Cardiac fibroblast (primary cell): ENCODE measurements at places on chromosomes 2 and 18.
A peak's percentile ranks its signal among the peaks of the same experiment; 100 is the strongest.

DNA sequence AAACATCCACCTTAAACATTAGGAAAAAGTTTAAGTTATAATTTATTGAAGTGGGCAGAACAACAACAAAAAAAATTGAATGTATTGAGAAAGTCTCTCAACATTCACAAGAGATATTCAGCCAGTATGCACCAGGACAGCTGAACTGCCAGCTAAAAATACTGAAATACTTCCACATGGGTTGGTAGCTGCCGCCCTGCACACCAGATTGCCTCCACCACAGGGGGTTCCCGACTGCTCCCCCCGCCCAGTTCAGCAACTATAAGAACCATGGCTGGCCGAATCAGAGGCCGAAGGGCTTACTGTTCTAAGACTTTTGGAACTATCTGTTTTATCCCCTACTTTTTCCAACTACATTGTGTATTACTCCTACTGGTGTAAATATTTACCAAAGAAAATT is 150.0 kb upstream of the LRP1B start:
- DNase-seq, result no peak

- no peak for DNase-seq
Observed at GRCh38 chr2:176758426-176758825, 454.2 kb upstream of the HNRNPA3 start.

GRCh38 chr18:35180455-35180854 is 60.4 kb upstream of the ZNF397 start:
- DNase-seq, result no peak

DNA sequence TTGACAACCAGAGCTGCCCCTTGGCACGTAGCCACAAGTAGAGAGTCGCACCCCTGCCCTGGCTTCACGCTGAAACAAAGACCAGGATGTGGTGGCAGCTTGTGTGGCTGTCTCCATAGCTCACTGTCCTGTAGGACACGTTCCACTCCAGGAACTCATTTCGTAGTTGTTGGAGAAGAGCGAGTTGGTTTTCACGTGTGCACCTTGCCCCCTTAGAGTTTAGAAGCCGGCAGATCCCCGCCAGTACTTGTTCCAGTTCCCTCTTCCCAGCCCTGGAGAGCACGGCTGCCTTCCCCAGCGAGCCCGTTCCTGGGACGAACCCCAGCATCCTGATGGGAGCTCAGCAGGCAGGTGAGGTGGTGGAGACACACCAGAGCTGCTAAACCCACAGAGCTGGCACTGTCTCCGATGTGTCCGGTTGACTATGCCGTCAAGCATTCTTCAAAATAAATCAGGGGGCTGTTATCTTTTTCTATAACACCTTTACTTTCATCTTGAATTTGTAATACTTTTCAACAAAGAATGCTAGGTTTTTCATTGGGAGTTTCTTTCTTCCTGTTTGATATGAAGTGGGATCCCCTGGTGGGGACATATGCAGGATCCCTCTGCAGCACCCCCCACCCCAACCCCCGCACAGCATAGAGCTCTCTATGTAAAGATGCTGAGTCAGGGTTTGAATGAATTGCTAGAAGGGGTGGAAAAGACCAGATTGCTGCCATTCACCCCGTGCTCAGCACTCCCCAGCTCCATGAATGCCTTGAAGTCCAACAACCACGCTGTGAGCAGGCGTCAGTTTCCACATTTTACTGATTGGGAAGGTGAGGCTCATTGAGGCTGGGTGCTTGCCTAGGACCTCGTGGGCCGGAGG is 44.5 kb downstream of the GREB1 start:
- DNase-seq, result no peak

- DNase-seq, result no peak
Observed at GRCh38 chr2:180061085-180061484, 54.0 kb upstream of the CWC22 start.

DNA sequence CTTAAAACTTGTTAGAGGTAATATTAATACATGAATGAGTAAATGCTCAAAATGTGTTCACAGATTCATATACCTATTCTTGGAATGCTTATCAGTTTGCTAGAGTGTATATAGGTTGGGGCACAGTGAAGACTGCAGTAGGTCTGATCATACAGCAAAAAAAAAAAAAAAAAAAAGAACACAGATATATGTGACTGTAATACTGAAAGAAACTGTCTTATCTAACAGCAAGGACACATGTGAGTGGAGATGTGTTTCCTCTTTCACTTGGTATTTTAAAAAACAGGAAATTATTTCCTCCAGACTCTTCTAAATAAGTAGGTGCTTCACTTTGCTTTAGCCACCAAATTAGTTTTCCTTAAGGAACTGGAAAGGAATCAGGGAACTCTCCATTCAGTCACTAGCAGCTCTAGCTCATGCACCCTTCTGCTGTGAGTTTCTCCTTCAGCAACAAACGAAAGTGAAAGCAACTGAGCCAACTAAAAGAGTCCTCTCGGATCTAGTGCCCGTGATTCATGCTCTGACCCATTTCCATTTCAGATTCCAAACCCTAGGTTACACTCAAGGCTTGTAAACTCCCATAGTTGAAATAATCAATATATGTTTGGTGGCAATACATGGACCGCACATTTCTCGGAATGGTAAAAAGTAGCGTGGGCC is 98.5 kb downstream of the DSEL start:
- peak; percentile 51 for DNase-seq

GRCh38 chr2:3099860-3100234 is 277.8 kb downstream of the EIPR1 start:
- no peak for DNase-seq

GRCh38 chr2:202104286-202104870 is 31.3 kb downstream of the KIAA2012 start:
- peak; percentile 68 for DNase-seq

DNA sequence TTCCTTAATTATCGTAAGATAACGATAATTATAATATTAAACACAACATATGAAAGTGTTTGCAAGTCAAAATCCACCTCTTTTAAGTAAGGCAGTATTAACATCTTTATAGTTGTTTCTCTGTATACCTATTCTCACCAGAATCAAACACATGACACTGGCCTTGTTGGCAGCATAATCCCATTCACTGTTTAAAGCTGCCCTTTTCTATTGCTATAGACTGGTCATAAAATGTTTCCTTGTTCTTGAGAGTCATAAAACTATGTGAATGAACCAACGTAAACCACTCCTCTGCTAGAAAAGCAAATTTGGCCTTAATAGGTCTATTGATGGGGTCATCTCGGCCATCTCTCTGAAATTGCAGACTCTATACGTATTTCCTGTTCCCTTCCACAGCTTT is 293.1 kb downstream of the SLC8A1 start:
- no peak for DNase-seq

DNA sequence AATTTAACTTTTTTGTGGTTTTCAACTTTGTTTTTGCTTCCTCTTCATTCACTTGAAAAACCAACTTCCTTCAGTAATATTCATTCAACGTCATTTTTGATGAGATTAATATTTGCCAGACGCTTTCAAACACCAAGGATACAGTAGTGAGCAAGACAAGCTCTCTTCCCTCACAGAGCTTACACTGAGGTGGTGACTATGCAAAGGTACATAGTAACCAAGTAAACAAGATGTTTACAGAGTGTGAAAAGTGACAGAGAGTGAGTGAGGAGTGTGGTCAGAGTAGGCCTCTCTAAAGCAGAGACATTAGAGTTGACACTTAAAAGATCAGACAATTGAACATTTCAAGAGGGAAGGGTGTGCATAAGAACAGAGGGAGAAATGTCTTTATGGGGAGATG is 155.5 kb downstream of the TMEM247 start:
- DNase-seq, result no peak

DNA sequence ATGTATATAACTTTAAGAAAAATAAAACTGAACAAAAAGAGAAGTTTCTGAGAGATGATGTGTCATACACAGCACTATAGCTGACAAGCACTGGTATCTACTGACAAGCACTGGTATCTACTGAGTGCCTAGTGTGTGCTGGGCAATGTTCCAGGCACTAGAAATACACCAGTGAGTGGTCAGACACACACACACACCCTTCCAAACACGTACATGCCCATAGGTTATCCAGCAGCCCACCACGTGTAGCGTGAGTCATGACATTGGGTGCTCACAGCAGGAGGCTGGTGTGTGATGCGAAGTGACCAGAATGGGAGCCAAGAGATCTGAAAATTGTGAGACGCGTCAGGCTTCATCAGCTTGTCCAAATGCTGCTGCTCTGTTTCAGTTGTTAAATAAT is 12.2 kb upstream of the GNAL start:
- DNase-seq, result peak; percentile 13

- no peak for DNase-seq
Observed at GRCh38 chr2:187528042-187528441, 26.2 kb downstream of the TFPI start.

GRCh38 chr2:25340181-25340921 is 1.4 kb downstream of the DNMT3A start:
- no peak for DNase-seq

DNA sequence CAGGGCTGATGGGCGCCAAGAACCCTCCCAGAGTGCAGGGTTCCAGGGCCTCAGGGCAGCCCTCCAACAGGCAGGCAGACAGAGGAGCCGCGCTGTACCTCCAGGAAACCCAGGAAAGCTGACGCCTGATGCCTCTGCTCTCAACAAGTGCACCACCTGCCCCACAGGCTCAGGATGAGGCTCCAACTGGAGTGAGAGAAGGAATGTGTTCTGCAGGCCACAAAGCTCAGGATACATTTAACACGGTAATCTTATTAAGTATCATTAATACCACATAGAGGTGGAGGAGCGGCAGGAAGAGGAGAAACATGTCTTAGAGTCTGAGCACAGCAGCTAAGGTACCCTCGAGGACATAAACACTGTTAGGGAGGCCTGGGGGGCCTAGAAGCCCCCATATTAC is 155.9 kb upstream of the CAPN13 start:
- DNase-seq, result no peak

- no peak for DNase-seq
Observed at GRCh38 chr2:119489232-119489952, 34.9 kb downstream of the SCTR start.

- DNase-seq, result no peak
Observed at GRCh38 chr2:192150166-192150565, 44.6 kb downstream of the TMEFF2 start.

GRCh38 chr2:226310146-226310545 is 489.5 kb downstream of the IRS1 start:
- DNase-seq, result peak; percentile 36

DNA sequence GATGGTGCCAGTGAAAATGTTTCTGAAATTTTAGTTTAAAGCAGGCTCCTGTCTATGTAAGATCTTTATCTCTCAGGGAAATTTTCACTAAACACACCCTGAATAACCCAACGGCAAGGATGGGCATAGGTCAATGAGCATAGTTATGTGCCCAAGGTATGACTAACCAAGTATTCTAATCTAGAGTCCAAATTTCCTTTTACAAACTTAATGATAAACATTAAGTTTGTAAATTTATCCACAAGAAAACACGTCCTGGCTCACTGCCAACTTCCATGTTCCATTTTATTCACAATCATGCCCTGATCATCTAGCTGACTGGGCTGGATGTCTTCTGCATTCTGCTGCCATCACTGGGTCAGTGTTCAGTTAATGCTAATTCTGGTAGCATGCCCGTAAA is 151.2 kb downstream of the SRBD1 start:
- DNase-seq, result no peak

DNA sequence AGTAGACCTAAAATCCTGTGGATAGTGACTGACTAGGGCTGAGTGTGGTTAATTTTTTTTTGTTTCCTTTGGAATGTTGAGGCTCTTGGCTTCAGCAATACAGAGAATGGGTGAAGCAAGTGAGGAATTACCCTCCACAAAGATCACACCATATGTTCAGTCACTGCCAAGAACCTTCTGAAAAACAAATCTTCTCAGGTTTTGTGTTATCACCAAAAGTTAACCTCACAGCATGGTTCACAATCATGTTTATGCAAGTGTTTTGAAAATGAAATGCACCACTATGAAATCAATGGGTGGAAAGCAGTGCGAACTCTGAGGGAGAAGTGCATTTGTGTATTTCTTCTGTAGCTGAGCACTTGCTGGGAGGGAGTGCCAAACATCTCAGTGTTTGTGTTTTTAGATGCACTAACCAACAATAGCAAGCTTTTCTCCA is 44.4 kb downstream of the SPATS2L start:
- DNase-seq, result peak; percentile 81

DNA sequence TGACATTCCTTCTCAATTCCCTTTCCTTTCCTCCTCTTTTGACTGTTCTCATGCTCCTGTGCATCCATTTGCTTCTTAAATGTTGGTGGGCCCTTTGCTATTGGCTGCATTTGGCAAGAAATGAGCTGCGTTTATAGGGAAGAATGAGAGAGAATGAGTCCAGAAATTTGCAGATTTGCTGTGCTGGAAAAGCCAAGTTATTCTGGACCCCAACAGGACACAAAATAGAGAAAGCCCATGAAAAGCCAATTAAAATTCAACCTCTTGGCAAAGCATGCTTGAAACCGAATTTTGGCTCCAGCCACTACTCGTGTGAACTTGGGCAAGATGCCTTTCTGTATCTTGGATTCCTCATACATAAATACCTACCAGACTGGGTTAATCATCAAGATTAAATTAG is 1.3 kb upstream of the SCLY start:
- DNase-seq, result no peak

DNA sequence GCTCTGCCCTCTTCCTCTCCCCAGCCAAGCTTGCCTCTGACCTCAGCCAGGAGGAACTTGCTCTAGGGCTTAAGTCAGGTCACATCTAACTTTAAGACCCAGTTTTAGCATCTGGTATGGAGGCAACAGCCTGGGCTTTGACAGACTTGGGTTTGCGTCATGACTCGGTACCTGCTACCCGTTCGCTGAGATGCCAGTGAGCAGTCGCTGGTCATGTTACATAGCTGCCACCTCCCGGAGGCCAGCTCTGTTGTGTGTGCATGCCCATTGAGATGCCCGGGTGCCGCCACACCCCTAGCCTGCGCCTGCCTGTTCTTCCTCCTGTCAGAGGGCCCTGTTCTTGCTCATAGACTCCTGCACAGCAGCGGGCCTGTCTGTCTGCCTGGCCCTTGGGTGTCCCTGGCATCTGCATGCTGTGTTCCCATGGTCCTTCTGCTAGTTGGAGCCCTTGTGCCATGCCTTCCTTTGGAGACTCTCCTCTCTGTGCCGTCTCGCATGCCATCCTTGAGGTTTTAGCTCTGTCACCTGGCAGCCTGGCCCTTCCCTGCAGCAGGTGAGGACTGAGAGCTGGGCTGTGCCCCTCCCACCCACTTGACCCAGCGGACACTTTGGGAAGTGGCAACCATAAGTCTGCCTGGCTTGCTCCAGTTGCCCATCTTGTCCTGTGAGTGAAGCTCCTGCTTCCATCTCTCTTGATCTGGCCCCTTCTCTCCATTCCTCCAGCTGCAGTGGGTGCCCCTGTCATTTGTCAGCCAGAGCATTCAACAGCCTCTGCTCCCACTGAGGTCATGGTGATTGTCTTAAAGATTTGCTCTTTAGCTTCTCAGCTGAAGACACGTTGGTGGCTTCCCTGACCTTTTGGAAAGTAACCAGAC is 24.9 kb downstream of the ASAP2 start:
- no peak for DNase-seq

- DNase-seq, result no peak
Observed at GRCh38 chr2:36733215-36733614, 36.7 kb downstream of the VIT start.

GRCh38 chr2:190417045-190417842 is 9.1 kb downstream of the MFSD6 start:
- no peak for DNase-seq

GRCh38 chr18:49591271-49591670 is 29.4 kb downstream of the LIPG start:
- no peak for DNase-seq
